ENCODE measurements at places on chromosomes 7 and 10.

DNA sequence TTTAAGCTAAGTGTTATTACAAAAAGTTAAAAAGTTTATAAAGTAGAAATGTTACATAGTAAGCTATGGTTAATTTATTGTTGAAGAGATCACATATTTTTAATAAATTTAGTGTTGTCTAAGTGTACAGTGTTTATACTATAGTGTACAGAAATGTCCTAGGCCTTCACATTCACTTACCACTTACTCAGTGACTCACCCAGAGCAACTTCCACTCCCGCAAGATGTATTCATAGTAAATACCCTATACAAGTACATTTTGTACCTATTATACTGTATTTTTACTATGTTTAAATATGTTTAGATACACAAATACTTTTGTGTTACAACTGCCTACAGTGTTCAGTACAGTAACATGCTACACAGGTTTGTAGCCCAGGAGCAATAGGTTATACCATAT, 69.2 kb downstream of the DNAJC1 start:
- no peak for DNase-seq

DNA sequence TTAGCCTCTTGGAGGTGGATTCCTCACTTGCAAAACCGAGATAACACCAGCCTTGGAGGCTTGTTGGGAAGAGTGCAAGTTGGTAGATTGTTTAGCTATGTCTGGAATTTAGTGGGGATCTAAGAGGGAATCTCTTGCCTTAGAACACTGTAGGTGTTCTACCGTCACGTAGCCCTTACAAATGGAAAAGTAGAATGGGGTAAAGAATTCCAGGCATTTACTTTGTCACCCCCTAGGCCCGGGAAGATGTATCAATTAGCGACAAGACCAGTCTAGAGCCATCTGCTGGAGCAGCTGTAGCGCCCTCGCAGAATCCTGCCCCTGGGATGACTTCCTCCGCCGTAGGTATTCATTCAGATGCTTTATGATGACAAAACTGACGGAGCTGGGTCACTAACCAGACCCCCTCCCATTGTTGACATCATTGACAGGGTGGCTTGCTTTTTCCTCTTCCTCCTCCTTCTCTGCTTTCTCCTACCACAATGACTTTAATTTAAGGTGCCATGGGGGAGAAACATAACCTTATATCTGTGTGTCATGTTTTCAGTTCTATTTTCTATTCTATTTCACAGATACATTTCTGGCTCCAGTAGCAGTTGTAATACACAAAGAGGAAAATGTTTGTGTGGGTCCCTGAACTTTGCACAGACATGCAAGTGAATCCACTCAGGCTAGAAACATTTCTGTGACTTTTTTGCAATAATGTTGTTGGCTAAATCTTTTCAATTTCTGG, 262.6 kb upstream of the LYZL1 start:
- no peak for DNase-seq

DNA sequence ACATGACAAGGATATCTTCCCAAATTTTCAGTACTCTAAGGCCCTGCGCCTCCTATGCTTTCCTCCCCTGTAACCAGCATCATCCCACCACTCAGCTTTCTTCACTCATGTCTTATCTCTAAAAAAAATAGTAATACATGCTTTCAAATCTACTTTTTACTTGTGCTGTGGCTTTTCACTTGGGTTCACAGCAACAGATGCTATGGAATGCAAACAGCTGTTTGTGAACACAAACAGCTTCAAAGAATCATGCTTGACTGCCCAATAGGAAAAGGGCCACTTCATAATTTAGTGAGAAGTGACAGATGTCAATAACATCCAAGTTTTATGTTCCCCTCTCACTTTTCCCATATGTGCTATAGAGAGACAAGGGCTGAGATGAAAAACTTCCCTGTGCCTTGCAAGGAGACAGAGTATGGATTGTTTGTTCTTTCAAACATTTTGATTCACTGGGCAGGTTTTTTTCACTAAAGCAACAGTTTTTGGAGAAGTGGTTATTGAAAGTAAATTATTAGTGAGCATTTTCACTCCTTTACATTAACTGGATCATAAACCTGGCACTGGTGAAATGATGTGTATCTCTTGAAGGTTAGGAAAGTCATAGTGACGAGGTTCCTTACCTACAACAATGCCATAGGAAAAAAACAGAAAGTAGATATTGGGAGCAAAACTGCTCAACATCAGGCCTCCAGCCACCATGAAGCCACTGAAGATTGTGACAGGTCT, 37.3 kb downstream of the SLC16A9 start:
- no peak for DNase-seq

GRCh38 chr10:124324856-124325632, 93.7 kb downstream of the OAT start:
- no peak for DNase-seq

GRCh38 chr7:4883372-4884144, at the start of gene RADIL:
RADIL (minus strand) TSS chr7:4883716; CDS start chr7:4878139, 5,577 bp downstream.
- peak; percentile 86 for DNase-seq

DNA sequence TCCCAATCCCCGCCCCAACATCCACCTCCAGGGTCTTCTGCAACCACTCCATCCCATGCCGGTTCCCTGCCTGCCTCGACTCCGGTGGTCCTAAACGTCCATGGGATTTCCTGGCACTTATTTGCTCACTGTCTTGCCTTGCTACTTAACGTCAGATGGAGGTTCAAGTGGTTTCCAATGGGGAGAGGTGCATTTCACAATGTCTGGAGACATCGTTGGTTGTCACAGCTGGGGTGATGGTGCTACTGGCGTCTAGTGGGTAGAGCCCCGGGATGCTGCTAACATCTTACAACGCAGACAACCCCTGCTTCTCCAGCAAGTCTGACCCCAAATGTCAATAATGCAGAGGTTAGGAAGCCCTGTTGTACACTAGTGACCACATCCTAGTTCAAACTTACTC, 82.9 kb upstream of the ANLN start:
- DNase-seq, result no peak

- no peak for DNase-seq
Observed at GRCh38 chr7:22295402-22296264, 61.3 kb downstream of the RAPGEF5 start.

- no peak for DNase-seq
Observed at GRCh38 chr10:126353666-126354065, 34.6 kb downstream of the ADAM12 start.

DNA sequence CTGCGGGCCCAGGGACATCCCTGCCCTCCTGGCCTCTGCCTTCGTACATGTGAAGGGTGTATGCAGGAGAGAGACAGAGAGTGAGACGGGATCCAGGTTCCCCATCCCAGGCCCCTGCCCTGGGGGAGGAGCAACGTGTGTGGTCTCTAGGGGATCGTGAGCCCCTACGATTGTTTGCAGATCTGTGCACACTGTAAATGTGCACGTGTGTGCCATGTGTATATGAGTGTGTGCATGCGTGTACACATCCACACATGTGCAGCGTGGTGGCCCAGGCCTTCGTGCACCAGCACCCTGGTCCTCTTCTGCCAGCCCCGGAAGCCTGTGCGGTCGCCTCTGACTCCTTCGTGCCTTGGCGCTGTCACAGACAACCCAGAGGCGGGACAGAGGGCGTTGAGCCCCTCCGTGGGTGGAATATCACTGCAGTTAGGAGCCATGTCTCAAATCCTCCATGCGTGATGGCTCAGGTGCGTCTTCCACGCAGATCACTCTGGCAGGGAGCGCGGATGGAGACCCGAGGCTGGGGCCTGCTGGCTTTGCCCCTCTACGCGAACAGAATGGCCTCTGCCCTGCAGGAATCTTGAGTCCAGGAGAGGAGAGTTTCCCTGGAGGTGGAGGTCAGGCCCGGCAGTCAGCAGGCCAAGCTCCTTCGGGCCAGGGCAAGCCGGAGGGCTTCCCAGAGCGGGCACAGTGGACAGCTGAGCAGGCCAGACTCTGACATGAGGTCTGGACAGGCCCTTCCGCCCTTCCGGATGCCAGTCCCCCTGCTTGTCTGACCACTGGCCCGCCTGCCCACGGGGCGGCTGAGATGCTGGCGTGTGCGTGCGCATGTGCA, 97.5 kb downstream of the UNCX start:
- DNase-seq, result no peak

DNA sequence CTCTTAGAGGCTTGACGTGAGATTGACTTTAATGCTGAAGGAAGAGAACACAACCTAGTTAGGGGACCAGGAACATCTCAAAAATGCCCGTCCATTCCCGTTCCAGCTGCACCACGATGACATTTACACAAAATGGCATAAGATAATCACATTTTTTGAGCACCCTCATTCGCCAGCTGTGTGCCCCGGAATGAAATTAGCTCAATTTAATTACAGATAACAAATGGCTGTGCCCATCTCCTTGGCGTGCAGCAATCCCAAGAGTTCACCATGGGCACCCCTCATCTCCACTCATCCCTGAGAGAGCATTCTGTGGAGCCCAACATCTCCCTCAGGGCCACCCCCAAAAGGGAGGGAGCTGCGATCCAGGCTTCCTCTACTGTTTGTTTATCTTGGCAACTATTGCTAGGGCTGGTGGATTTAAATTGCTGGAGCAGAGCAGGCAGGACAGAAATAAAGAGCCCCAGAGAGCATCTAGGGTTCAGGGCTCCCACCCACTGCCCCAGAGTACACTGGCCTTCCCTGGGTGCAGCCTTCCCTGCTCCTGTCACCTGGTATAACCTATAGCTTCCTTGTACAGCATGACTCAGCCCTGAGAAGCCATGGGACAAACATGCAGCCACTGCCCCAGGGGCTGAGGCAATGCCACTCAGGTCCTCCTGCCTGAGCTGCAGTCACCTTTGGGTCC, 263.5 kb downstream of the ZEB1 start:
- DNase-seq, result no peak

- peak; percentile 37 for DNase-seq
Observed at GRCh38 chr7:140053812-140054539, 8.8 kb downstream of the PARP12 start.
